RPMI8226 (cell line): ENCODE measurements at places on chromosomes 13 and 19.
A peak's percentile ranks its signal among the peaks of the same experiment; 100 is the strongest.

DNA sequence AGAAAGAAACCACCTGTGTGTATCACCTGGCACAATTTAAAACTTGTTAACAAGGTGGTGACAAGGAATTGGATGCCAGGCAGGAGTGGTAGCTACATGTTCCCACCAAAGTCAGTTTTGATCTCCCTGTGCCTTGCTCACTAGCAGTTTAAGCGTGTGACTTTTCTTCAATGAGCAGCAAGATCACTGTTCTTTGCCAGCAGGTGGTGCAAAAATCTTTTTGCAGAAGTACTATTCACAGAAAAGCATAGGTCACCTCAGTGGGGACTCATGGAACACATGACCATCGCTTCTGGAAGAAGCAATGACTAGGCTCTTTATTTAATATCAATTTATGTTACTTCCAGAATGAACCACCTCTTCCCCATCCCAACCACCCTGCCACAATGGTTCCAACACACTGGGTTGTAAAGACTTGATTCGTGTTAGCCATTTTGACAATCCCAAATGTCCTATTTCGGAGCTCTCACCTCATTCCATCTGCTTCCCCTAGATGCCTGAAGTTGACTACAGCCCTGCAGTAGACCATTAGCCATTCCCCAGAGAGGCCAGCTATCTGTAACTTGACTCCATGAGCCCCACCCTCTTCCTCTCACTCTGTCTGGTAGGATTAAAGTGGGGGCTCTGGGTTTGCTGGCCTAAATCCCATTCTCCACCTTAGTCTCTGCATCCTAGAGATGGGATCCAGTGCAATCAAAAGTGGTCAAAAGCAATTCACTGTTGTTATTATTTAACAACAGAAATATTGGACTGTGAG is 59.1 kb upstream of the TNFRSF19 start:
- DNase-seq, result peak; percentile 13

DNA sequence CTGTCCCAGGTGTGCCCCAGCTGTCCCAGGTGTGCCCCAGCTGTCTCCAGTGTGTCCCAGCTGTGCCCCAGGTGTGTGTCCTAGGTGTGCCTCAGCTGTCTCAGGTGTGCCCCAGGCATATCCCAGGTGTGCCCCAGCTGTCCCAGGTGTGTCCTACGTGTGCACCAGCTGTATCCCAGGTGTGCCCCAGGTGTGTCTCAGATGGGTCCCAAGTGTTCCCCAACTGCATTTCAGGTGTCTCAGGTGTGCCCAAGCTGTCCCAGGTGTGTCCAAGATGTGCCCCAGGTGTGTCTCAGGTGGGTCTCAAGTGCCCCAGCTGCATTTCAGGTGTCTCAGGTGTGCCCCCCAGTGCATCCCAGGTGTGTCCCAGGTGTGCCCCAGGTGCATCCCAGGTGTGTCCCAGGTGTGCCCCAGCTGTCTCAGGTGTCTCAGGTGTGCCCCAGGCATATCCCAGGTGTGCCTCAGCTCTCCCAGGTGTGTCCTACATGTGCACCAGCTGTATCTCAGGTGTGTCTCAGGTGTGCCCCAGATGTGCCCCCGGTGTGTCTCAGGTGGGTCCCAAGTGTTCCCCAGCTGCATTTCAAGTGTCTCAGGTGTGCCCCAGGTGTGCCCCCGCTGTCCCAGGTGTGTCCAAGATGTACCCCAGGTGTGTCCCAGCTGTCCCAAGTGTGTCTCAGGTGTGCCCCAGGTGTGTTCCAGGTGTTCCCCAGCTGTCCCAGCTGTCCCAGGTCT is 1.3 kb upstream of the GRK1 start:
- no peak for DNase-seq

- no peak for DNase-seq
Observed at GRCh38 chr19:408902-409515, at the start of gene C2CD4C. TSS of gene C2CD4C (minus strand) at chr19:409147. CDS start at chr19:408361, 786 bp downstream.

DNA sequence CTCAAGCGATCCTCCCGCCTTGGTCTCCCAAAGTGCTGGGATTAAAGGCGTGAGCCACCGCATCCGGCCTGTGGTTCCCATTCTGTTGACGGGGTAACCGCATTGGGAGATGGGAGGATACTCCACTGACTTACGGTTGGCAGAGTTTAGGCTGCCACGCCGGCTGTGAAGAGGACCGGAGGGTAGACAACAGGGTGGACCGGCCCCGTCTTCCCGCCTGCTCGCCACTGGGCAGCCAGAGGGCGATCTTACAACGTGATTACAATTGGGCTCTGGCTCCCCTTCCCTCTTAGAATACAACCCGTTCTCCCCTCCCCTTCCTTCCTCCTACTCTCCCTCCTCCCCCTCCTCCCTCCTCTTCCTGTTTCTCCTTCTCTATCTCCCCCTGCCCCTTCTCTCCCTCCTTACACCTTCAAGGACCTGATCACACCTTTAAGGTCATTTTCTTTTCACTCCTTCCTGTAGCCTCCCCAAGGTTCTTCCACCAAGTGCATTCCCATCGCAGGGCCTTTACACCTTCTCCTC is 957 bp upstream of the CCDC194 start:
- peak; percentile 56 for DNase-seq

DNA sequence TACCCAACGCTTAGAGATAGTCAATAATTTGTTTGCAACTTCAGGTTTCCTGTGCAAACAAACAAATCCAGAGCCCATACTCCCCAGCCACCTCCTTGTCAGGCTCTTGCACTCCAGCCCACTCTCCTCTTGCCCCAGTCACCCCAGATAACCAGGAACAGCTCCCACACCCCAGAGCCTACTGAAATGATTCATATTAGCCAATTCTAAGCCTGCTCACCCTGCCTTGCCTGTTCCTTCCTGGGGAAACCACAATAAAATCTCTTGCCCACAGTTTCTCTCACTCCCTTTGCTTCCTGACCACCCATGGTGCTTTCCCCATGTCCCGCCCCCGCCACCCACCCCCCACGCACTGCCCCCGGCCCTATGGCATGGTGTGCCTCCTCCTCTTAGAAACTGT is 3.8 kb upstream of the ACTL9 start:
- no peak for DNase-seq

DNA sequence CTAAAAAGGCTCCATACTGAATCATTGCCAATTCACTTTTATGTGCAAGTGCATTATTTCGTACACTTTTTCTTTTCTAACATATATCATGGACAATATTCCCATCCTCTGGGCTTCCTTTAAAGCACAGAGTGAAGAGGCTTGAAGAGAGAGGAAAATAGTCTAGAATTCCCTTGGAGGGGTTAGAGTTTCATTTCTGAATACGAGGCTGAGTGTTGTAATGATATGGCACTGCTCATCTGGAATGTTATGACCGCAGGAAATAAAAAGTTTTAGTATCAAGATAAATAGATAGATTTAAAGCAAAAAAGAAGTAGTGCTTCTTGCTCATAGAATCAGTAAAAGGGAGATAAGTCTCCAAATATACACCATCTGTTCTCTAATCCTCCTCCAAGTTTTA is 412.3 kb upstream of the SLITRK1 start:
- DNase-seq, result no peak

DNA sequence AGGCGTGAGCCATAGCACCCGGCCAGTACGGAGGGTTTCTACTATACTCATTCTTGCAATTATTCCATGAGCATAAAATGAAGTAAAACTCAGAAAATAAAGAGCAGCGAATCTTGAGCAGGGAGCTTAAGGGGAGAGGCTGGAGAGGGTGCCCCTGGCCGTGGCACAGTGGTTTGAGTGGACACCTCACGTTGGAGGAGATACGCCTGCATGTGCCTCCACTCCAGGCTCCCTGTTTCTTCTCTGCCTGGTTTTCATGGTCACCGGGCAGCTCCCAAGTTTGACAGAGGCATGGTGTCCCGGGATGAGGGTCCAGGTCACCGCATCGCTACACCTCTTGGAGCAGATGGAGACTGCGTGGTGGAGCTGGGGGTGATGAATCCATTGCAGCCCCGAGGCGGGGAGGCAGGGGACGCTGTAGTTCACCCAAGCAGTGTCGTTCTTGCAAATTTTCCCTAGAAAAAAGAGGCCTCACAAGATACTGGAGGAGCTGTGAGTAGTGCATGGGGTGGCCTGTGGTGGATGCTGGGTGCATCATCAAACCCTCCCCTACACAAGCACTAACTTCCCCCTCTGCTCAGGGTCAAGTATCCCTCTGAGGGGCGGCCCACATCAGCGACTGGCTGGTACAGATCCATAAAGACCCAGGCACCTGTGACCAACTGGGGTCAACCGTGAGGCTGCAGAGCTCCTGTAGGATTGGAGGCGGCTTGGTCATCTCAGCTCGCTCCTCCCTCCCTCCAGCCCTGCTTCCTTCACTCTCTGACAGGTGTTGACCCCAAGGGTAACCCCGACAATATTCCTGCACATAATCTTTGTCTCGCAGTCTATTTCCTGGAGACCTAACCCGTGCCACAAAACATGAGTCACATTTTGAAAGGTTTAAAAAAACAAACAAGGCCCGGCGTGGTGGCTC is 3.6 kb upstream of the MIER2 start:
- no peak for DNase-seq

DNA sequence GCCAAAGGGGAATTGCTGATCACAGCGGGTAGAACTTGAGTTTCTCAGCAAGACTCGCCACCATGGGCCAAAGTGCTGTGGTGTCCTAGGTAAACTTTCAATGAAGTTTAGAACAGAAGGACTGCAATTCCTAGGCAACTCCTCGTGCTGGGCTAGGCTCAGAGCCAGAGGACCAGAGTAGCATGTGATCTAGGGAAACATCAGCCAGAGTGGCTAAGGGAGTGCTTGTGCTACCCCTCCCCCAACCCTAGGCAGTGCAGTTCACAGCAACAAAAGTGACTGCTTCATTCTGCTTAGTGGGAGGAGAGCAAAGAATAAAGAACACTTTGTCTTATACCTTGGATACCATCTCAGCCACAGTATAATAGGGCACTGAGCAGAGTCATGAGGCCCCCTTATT is 1658.6 kb upstream of the MIR17HG start:
- DNase-seq, result no peak

DNA sequence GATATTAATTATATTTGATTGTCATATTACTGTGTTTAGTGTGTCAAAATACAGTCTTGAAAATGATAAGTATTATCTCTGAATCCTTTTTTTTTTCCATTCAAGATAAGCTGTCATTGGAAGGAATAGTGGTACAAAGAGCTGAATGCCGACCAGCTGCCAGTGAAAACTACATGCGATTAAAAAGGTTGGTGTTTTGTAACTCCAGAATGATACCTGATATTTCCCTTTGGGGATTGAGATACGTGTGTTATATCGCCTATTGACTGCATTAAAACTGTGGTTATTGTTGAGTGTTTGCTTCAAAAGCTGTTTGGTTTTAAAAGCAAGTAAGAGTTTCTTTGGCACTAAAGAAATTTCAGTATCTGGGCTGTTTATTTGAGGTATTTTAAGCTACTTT is 6.5 kb upstream of the KCTD4 start:
- no peak for DNase-seq

DNA sequence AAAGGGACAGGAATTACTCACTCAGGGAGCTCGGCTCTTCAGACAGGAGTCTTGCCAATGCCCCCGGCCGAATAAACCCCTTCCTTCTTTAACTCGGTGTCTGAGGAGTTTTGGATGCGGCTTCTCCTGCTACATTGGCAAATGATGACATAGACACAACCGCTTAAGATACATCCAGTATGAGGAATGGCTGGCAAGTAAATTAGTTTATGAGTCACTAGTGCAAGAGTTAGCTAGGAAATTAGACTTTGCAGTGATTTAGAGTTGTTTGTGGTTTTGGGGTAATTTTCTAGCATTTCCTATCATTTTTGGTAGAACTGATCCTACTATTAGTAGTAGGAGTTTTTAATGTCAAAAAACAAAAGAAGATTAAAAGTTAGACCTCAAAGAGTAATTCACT is 166.2 kb downstream of the SLITRK1 start:
- DNase-seq, result no peak

DNA sequence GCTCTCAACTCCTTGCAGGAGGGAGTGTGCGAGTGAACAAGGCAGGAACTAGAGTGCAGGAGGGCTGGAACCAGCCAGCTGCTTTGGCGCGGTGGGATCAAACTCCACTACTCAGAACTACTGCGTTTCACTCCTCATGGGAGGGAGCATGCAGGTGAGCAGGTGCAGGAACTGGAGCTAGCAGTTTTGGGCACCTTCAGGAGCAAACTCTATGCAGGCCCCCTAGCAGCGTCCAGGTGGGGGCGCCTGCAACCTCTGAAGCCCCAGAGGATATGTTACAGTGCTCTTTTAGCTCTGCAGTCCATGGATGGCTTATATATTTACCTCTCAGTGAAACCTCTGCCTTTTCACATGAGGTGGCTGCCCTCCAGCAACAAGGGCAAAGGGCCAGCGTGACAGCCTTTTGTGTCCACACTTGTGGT is 1303.4 kb downstream of the PCDH9 start:
- DNase-seq, result peak; percentile 4

GRCh38 chr13:91085127-91085526 is 262.4 kb upstream of the MIR17HG start:
- DNase-seq, result no peak
